ENCODE measurements at places on chromosomes 16 and 17.
A peak's percentile ranks its signal among the peaks of the same experiment; 100 is the strongest.

DNA sequence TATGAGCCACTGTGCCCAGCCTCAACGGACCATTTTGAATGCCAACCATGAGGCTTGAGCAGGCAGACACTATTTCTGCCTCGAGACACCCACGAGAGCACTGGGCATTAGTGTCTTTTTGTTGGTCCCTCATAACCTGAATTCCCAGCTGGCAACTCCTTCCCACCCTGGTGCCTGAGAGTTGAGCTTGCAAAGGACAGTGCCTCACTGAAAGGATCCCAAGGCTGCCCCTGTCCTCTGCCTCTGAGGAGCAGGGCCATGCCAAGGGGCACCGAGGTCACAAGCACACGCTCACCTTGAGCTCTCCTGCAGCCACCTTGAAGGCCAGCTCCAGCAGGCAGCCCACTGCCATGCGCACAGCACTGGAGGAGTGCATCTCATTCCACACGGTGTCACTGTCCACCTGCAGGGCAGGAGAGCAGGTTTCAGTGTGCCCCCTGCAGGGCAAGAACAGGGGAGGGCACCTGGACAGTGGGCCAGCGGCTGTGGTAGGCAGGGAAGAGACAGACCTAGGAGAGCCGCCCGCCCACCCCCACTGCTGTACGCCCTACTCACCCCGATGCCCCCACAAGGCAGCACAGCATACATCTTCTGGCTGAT, 12.8 kb downstream of the G6PC3 start:
- no peak for DNase-seq

- no peak for DNase-seq
Measured at GRCh38 chr17:66893382-66893781, 58.5 kb downstream of the CACNG5 start.

GRCh38 chr17:17636272-17636885, 44.9 kb upstream of the PEMT start:
- DNase-seq, result no peak

GRCh38 chr16:23514381-23515152, 4.3 kb upstream of the GGA2 start:
- DNase-seq, result no peak

- DNase-seq, result peak; percentile 79
Measured at GRCh38 chr17:17300624-17301568, 2.3 kb upstream of the NT5M start.

DNA sequence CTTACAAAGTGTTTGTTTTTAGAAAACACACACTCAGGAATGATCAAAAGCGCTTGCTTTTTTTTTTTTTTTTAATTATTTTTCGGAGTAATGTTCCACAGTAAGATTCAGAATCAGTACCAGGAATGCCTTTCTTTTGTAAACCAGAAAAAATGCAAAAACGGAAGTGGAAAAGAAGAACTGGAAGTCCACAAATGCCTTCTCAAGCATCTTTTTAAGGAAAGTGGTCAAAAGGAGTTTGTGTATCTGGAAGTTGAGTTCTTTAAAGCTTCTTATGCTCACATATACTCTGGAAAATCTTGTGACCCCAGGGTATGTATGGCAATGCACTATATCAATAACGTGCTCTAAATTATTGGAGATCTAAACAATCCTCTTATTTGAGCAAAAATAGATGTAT, 126.0 kb downstream of the ABCA8 start:
- DNase-seq, result no peak

- peak; percentile 48 for DNase-seq
Measured at GRCh38 chr17:13996748-13997147, 72.6 kb upstream of the COX10 start.

DNA sequence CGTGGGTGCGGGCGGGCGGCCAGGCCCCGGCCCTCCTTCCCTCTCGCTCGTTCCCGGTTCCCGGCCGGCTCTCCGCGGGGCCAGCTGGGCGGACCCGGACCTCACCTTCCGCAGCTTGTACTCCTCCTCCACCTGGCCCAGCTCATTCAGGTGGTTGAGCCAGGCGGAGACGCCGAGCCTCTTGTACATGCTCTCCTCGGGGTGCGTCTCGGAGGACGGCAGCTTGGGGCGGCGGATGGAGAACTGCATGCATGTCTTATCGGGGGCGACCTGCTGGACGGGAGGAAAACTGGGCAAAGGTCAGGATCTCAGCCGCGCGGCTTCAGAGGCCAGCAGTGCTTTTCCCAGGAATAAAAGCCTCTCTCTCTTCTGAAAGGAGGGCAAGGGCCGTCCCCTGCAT, 85.4 kb downstream of the TBC1D16 start:
- DNase-seq, result no peak

DNA sequence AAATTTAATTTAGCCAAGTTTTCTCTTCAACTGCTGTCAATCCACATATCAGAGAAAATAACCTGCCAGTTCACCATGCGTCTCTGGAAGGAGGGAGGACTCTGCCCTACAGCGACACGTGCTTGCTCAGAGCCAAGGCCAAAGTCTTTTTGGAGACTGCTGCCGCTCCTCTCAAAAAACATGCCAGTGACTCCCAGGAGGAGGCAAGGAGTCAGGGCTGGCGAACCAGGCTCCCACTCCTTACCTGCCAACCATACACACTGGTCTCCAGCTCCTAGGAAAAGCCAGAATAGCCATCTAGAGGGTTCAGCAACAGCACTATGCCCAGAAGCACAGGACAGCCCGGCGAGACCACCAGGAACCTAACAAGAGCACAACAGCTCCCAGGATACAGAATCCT, 73.0 kb downstream of the ANKRD11 start:
- DNase-seq, result no peak

Measured in GM23248 (cell line).